ENCODE measurements at places on chromosomes 2 and 18.

DNA sequence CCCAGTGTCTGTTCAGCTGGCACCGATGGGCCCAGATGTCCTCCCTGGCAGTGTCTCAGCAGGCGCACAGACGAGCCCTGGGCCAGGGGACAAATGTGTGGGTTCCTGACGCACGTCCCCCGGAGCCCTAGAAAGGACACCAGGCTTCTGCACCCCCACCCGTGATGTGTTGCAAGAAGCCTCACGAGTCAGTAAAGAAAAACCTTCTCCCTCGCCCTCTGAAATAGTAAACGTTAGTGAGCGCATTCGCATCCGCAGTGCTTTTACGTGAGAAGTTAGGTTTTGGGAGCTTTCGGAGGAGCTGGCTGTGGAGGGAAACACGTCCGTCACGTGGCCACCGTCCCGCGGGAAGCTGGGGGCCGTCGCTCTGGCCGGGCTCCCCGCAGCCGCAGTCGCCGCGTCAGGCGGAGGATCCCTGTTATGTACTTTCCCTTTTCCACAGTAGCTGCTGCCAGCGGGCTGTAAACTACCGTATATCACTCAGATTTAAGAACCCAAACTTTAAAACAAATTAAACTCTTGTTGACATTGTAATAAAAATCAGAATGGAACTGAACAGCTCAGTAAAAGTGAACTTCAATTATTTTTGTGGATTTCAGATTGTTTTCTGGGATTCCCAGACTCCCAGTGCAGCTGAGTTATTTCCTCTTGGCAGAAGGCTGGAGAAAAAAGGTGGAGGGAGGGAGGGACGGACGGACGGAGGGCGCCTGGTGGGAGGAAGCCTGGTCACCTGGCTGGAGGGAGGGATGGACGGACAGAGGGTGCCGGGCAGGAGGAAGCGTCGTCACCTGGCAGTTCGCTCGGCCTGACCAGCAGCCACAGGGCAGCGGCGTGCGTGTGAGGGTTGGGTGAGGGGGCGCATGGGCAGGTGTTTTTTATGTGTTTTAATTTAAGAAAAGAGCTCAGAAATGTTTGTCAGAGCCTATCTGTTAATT lies 112.1 kb downstream of the NFATC1 start:
- DNase-seq, result no peak

DNA sequence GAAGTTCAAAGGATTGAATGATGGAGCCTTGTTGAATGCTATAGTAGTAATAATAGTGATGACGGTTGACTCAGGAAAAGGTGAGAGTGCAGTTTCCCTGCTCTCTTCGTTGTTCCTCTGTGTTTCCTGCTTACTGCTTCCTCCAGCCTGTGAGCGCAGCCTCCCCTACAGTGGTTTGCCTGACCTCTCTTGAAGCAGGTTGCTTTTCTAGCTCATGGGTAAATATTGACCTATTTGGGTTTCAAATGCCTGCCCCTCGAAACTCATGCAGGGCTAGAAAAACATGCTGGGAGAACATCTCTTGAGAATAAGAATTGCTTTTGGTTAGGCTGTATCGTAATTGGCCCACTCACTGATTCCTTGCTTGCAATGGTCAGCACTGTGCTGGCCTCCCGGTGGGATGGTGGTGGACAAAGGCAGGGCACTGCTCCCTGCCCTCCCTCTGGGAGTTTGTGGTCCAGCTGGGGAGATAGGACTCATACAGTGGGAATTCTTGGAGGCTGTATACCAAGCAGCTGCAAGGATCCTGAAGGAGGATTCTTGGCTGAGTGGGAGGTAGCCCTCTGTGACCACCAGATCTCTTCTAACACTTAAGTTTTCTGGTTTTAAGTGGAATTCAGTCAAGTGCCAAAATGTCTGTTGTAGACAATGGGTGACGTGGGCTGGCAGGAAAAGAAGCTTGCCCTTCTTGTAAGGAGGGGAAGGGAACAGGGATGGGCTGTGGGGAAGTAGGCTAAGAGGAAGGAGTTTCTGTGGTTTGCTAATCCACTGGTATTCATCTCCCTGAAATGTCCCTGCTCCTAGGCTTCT lies 5.4 kb upstream of the RNF181 start:
- DNase-seq, result no peak

DNA sequence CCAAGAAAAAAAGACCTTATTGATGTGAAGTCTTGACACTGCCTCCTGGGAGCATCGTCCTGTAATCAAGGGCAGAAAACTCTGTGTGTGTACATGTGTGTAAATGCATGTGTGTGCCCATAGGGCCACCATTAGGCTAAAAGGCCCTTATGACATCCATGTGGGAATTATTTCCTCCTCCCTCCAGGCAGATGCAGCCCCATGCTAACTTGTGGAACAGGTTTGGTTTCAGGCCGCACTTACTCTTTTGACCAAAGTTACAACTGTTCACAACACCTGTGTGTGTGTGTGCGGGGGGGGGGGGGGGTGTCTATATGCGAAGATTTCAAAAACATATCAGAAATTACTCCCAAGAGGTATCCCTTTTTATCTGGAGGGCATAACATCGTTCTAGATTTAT lies 87.4 kb upstream of the SLC14A2 start:
- no peak for DNase-seq

DNA sequence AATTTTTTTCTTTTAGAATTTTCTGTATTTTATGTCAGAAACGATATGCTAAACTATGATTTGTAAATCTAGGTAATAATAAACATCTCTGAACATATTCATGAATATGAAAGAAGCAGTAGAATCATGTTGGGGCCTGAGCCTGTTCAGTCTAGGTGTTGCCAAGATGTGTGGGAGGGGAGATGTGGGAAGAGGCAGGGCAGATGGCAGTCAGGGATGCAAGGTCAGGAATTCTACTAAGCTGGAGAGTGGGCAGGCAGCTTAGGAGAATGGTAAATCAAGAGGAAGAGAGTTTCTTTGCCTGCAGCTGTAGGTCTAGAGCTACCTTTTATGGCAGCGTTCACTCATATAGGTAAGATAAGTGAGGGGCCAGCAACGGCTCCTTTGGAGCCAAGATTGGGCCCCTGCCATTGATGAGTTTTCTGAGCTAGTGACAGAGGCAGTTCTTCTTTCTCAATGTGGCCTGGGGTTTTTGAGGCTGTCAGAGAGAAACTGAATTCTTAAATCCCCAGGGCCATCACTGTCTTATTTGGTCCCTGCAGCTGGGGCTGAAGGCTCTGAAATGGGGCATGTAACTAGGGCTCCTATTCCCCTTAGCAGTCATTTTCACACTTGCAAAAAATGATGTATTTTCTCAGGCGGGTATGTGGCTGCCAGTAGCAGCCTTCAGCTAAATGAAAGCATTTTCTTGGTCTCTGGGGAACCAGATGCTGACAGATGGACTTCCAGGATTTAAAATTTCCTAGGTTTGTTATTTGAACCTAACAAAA lies 232.8 kb downstream of the PIK3C3 start:
- no peak for DNase-seq

DNA sequence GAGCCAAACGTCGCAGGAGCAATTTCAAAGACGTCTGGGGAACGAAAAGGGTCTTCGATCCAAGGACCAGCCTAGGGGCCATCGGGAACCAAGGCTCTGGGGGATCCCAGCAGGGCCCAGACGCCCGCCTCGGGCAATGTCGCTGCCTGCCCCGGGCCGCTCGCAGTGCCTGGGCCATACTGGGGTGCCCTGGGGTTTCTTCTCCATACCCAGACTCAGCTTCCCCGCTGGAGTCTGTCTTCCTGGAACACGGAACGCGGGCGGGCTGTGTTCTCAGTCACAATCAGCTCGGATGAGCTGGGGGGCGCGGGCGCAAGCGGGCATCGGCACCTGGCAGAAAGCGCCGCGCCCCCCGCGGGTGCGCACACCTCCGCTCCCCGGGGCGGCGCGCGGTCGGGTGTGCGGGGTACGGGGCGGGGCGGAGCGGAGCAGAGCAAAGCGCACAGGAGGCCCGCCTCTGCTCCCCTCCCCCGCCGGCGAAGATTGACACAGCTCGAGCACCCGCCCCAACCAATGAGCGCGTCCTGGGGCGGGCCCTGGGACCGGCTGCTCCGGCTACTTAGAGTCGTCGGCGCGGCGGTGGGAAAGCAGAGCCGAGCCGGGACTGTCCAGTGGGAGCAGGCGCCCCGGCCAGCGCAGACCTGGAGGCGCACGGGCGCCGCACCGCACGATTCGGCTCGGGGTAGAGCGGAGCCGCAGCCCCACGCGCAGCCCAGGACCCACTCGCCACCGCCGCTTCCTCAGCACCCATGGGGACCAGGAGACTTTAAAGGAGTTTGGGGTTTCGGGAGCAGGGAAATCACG lies at the start of gene LRATD1:
Gene LRATD1 (plus strand): TSS at position 585 of the 804 bp plus-strand sequence. CDS start 1,263 bp downstream, outside the sequence.
- no peak for DNase-seq

DNA sequence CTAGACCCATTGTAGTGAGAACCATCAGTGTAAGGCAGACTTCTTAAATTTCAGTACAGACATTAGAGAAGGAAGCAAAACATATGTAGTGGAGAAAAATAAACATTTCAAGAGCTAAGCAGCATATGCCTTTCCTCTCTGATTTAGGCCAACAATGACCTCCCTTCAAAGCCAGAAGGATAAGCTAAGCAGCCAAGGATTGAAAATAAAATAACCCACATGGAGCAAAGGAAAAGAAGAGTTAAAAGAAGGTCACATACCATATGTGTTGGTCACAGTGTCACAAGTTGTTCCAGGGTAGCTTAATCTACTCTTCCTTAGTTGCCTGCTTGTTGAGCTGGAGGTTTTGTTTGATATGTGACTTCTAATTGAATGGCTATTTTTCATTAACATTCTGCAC lies 15.6 kb upstream of the LAMA1 start:
- DNase-seq, result no peak

DNA sequence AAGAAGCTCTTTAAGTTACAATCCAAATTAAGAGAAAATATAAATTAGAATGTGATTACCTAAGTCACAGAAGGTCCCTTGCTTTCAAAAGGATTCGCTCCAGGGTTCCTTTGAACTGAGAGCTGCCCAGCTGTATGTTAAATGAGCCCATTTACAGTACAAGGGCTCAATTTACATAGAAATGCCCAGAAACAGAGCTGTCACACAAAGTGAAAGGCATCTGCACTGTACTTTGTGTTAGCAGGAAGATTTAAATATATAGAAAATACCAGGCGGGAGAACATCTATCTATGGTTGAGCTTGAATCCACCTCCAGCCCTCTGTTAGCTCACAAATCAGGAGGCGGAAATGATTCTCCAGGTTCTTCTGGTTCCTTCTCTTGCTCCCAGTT lies 272.9 kb downstream of the PAX3 start:
- DNase-seq, result no peak

DNA sequence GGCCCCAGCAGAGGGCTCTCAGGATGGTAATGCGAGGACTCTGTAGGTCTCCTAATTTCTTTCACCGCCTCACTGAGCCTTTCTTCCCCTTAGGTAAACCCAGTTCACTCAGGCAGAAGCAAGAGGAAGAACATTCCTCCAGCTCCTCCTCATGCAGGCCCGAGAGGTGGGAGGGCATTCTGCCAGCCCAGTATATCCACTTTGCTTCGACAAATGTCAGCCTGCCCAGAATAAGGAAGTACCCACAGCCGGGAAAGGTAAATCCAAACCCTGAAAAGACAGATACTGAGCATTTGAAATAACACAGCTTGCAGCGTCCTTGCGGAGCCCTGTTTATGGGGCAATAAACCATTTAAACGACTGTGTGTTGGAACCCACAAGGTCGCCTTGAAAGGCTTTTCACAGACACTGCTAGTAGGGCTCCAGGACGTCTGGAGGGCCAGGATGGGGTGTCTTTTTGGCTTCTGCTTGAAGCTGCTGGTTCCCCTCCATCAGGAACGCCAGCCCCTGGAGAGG lies 63.0 kb upstream of the STPG4 start:
- DNase-seq, result no peak

DNA sequence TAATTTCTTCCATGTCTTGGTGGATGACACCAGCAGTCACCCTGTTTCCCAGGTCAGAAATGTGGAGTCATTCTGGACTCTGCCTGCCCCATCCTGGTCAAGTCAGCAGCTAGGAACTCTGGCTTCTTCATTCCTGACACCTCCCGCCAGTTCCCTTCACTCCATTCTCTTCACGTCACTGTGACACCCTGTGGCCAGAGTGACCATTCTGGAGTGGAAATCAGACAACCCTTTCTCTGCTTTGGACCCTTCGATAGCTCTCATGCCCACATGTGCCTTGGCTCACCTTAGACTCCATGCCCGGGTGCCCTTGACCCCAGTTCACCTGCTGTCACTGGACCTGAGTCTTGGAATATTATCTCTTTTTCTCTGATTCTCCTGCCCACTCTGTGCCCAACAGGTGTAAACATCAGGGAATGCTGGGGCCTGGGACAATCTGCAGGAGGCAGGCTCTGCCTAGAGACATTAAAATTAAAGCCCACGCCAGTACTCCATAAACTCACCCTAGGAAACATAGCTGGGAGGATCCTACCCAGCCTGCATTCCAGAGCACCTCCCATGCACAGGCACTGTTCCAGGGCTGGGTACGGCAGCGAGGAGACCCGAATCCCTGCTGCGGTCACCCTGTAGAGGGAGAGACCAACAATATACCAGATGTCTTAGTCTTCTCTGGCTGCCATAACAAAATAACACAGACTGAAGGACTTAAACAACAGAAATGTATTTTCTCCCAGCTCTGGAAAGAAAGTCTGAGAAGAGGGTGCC lies 41.1 kb upstream of the FAHD2A start:
- DNase-seq, result no peak

GRCh38 chr2:239966029-239966852 lies 58.9 kb downstream of the NDUFA10 start:
- DNase-seq, result no peak

DNA sequence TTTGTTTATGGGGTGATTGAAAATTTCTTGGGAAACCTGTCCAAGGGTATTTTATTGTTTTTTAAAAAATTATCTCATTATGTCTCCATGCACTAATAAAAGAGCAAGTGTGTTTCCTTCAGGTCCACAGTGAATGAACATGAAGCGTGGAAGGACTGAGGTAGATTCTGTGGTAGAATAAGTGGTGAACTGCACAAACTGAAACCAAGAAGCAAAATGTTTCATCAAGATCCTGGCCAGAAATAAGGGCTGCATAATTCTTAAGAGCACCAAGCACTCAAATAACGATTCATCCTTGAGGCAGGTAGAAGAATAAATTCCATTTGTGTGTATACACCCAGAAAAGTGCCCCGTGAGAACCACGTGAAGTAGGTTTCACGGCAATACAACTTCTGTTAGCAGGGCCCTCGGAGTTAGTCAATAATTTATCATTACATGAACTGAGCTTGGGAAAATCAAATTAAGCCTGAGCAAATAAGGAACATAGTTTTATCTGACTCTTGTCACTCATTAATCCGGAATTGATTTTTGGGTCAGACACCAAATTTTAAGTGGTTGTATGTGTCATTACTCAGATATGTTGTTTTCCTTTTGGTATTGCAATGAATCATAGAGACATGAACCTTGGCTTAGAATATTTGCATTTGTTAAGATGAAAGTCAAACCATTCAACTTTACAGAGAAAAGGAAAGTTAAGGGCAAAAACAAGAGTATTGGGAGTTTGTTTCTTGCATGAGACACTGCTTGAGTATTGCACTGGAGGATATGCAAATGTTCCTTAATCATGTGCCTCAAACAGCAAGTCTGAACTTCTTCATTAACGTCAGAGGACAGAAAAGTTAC lies 472.6 kb upstream of the NETO1 start:
- DNase-seq, result no peak

- DNase-seq, result no peak
These were observed 444.5 kb downstream of the CMPK2 start for GRCh38 chr2:6421138-6421730.
